Activated CD4-positive, CD25-positive, alpha-beta regulatory T cell (primary cell): ENCODE measurements at places on chromosomes 5 and 9.

- DNase-seq = no peak
Measured at GRCh38 chr5:158461240-158461854, 602.4 kb upstream of the CLINT1 start.

DNA sequence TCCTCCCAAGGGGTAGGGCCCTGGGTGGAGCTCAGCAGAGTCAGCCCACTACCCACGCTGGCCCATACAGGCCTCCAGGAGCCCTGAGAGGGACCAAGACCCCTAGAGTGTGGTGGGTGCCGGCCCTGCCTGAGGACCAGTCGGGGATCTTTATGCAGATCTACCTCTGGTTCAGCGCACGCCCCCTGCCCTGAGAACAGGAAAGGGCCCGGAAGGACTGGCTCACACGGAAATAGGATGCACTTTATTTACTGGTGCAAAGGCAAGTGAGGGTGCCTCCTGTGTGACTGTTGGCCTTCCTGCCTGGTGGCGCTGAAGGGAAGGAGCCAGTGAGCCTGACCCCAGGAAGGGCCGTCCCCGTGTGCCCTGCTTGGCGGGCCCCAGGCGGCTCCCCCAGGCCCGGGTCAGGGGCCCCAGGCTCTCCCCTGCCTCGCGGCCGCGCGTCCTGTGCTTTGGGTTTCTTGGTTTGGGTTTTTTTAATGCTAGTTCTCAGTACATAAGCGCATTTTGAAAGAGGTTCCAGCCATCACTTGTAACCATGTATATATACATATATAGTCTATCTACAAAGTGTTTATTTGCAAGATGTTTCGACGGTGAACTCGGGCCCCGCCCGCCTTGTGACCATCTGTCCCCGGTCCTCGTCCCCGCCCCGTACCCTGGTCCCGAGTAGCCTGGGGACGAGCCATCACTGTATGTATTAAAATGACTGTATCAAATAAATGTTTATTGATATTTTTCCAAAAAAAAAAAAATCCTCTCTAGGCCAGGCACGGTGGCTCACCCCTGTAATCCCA, 76.4 kb upstream of the ROR2 start:
- DNase-seq = no peak

GRCh38 chr9:34562135-34562745, 27.3 kb downstream of the CNTFR start:
- no peak for DNase-seq

DNA sequence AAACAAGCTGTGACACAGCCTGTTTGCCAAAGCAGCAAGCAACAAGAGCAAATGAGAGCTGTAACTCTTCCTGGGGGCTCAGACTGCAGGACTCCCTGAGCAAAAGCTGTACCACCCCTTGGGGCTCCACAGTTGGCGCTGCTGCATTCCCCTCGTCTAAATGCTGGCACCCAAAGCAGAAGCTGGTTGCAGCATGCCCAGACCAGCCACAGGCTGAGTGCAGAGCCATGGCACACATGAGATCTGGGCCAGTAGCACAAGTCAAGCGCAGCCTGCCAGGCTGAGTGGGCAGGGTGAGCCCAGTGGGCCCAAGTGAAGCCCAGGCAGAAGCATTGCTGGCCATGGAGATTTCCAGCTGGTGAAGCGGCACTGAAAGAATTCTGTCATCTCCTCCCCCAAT, 157.3 kb upstream of the GRAMD2B start:
- no peak for DNase-seq

DNA sequence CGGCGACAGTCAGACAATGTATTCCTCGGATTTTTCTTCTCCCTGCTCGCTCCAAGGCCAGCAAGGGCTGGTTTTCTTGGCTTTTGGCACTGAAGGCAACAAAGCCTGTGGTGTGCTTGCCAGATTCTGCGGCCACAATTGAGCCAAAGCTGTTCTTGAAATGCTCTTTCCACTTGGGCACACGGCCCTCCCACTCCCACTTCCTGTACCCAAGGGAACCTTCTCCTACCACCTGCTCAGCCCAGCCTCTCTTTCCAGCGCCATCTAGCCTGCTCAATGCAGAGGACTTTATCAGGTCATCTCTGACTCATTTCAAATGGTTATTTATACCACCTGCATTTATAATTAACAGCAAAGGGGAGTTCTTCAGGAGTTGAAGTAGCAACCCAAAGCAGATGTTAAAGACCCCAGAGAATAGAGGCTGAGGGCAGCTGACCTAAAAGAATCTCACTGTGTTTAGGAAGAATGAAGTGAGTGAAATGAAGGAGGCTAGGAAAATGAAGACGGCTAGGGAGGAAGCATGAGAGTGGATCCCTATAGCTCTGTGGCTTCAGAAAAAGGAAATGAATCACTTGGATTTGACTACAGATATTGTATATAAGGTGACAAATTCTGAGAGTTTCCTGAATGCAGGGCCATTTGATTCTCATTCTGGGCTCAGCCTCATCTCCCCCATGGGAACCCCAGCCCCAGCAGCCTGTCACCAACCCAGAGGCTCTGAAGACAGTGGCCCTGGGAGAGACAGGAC, 439.0 kb downstream of the ENC1 start:
- DNase-seq = no peak

- no peak for DNase-seq
Measured at GRCh38 chr9:136572003-136572827, 26.4 kb upstream of the NOTCH1 start.

DNA sequence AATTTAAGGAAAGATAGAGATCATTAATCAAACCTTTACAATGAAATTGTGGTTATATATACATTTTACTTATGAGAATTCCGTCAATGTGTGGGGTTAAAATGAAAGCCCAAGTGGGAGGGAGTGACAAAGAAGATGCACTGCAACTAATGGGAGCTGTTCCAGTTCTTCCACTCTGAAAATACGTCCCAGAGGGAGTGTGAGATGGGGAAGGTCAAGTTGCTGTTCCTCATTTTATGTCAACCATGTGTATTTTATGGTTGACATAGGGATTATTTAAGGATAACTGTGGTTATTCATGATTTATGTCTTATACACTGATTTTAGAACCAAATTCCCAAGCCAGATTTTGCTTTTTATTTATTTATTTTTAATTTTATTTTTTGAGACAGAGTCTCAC, 14.2 kb upstream of the RGS3 start:
- DNase-seq = no peak

DNA sequence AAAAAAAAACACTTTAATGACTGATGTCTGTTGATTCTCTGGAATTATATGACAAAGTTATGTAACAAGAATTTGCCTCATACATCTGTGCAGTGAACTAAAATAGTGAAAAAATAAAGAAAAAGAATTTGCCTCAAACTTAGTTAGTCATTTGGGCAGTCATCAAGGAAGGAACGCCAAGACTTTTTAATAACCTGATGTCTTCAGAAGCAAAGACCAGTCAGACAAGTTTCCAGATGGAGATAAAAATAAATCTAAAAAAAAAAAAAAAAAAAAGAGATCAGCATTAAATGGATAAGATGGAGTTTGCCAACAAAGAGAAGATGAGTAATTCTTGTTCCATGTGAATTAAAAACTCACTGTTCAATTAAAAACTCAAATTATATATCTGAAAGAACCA, 52.3 kb upstream of the JMY start:
- DNase-seq = no peak

- DNase-seq = no peak
Measured at GRCh38 chr5:32309761-32310160, 3.0 kb downstream of the MTMR12 start.

DNA sequence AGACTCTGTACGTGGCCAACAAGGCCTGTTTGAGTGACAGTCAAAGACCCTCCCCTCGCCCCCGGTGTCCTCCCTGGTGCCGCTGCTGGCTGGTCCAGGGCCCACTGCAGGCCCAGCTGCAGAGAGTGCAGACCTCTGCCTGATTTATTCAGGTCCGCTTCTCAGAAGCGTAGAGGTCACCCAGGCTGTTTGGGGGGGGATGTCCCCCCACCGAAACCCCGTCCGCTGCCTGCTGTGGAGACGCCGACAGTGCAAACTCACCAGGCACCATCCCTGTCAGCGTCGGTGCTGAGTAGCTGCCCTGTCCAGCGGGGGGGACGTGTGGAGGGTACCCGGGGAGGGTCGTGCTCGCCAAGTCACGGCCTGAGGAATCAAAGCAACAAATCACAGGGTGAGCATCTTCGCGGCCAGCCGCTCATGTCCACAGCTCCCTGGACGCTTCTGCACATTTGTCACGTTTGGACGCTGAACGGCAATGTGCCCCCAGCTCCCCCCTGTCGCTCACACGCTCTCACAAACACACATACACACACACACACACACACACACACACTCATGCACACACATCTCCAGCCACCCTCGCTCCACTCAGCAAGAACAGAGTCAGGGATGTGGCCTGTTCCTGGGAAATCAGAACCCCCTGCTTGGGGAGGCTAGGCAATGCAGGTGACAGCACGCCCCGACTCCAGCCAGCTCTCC, 152.2 kb downstream of the PAX5 start:
- DNase-seq = no peak

GRCh38 chr5:145941448-145942130, 5.2 kb downstream of the SH3RF2 start:
- DNase-seq = no peak

DNA sequence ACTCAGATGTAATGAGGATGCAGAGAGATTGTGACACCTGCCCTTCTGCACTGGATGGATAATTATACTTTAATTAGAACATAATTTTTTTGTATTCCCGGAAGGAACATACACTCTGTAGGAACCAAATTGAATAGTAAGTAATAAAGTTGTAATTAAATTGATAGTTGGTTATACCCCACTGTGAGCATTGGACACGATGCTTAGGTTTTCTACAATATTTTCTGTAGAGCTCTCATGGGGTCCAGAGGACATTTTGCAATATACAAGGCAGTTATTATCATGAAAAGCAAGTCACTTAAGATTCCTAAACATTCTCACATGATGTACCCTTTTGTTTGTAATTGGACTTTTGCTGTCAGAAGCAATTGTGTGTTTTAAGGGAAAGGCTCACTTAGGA, 63.4 kb downstream of the DIRAS2 start:
- no peak for DNase-seq

- no peak for DNase-seq
Measured at GRCh38 chr5:111121926-111122325, 29.8 kb downstream of the WDR36 start.

DNA sequence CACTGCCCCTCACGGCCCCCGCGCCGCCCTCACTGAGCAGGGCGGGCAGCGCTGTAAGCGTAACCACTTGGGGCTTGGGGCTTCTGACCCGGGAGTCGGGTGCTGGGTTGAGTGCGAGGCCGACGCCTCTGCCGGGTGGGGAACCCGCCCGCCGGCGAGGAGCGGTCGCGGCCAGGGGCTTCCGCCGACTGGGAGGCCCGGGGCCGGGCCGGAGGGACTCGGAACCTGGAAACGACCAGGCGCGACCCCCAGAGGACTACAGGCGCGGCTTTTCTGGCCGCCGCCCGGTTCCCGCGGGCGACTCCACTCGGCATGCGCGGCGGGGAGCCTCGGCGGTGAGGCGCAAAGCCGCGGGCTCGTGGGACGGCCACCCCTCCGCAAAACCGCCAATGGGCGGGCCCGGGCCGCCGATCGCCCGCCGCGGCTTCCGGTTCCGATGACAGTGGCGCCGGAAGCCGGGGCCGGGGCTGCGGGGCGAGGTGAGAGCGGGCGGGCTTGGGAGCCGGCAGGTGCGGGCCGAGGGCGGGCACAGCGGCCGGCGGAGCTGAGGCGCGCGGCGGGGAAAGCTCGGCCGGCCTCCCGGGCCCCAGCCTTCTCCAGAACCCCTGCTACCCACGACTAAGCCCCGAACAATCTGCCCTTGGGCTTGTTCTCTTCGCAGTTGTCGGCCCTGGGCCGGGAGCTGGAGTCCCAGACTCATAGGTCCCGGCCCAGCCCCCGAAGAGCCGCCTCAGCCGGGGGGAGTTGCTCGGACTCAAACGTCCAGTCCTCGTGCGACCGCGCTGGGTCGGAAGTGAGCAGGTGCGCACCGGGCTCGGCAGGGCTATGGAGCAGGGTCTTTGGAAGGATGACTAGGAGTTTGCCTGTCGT, at the start of gene RMND5B:
Gene RMND5B (plus strand): TSS at position 439 of the 870 bp plus-strand sequence. CDS start 7,106 bp downstream, outside the sequence.
- peak; percentile 78 for DNase-seq

- no peak for DNase-seq
Measured at GRCh38 chr5:1097381-1097987, 14.4 kb downstream of the SLC12A7 start.

GRCh38 chr5:74015716-74016115, 389.7 kb downstream of the ARHGEF28 start:
- DNase-seq = no peak

- no peak for DNase-seq
Measured at GRCh38 chr5:1074816-1075554, 36.9 kb downstream of the SLC12A7 start.

DNA sequence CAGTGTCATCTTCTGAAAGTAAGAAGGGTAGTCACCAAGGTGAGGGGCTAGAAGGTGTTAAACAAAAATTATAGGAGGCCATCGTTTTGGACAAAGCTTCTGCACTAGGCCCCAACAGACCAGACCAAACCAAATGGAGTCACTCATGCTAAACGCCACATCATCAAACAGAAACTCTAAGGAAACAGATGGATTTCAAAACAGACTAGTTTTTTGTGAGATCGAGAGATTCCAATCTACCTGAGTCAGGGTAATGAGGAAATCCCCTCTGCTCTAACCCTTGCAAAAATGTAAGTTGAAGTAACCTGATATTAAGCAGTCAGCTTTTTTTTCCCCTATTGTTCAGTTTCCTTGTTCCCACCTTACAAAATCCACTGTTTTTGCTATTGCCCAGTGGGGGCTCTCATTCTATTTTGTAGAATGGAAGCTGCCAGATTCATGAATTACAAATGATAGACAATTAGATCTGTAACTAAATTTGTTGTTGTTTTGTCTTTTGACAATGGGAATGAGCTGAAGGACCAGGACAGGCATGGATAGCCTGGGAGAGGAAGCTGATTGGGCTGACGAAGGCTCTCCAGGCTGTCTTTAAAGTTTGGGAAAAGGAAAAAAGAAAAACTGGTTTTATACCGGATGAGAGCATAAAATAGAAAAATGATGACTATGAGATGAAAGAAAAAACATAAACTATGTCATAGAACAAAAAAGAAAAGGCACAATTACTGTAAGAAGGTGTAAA, 94.7 kb upstream of the ADAMTSL1 start:
- no peak for DNase-seq

- no peak for DNase-seq
Measured at GRCh38 chr5:81420039-81420667, 26.2 kb upstream of the ACOT12 start.

DNA sequence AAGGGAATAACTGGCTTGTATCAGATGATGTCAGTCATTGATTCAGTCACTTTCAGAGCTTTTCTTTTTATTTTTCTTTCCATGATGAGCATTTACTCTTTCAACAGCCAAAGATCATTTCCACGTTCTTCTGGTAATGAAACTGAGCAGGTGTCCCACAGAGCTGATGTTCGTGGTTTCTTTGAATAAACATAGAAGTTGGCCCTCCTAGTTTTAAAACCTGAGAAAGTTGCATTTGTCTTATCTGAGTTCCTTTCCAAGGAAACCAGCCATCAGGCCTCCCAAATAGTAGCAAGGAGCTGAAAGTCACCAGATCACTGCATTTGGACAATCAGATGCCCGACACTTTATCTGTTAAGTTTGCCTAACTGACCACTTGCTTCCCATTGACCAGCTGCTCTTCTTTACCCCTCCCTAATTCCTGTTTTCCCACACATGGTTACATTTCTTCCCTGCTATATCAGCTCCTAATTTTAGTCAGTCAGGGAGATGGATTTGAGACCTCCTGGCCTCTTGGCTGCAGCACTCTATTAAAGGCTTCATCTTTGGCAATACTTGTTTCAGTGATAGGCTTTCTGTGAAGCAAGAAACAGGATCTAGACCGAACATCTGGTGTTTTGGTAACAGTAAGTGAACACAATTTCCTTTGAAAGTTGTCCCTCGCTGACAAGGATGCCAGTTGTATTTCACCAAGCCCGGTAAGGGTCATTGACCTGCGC, 420.8 kb downstream of the CHSY3 start:
- no peak for DNase-seq

GRCh38 chr5:58898006-58898405, 315.1 kb downstream of the RAB3C start:
- no peak for DNase-seq
